Stimulated activated CD8-positive, alpha-beta memory T cell treated with anti-CD3 and anti-CD28 coated beads, Interleukin-15, amount 100 ng/mL, for 4 hours (primary cell): ENCODE measurements at places on chromosomes 1 and 21.

- no peak for DNase-seq
Observed at GRCh38 chr1:244209955-244210354, 158.9 kb downstream of the ZBTB18 start.

DNA sequence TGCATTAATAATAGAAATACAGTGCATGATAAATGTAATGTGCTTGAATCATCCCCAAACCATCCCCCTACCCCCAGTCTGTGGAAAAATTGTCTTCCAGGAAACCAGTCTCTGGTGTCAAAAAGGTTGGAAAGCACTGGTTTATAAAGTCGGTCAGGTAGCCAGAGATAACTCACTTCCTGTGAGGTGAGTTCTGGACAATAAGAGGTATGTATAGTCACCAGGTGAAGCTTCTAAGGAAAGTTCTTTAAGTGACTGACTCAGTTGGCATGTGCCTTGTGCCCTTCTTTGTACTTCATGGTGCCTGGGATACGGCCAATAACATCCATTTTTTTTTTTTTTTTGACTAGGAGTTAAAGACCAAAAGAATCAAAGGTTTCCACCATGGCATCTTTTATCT, 103.7 kb downstream of the GPATCH2 start:
- DNase-seq: no peak

- DNase-seq: no peak
Observed at GRCh38 chr1:2320006-2320405, 71.3 kb downstream of the MORN1 start.

GRCh38 chr21:28431022-28431421, 561.7 kb downstream of the LTN1 start:
- DNase-seq: no peak

DNA sequence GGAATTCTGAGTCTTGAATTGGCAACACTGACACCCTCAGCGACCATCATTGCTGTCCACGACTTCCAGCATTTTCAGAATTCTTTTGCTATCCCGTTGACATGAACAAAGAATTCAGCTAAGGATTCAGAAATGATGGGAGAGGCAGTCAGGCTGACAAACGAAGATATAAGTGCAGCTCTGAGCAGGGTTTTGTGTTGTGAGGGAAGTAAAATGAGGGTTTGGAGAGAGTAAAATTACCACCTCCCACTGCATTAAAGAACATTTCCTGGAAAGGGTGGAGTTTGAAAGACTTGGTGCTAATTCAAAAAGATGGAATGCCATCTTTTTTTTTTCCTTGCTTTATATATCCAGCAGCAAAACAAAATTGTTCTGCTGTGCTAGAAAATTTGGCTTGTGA, 4.9 kb upstream of the ELK4 start:
- DNase-seq: no peak

GRCh38 chr1:240462766-240463395, 149.1 kb downstream of the GREM2 start:
- no peak for DNase-seq

DNA sequence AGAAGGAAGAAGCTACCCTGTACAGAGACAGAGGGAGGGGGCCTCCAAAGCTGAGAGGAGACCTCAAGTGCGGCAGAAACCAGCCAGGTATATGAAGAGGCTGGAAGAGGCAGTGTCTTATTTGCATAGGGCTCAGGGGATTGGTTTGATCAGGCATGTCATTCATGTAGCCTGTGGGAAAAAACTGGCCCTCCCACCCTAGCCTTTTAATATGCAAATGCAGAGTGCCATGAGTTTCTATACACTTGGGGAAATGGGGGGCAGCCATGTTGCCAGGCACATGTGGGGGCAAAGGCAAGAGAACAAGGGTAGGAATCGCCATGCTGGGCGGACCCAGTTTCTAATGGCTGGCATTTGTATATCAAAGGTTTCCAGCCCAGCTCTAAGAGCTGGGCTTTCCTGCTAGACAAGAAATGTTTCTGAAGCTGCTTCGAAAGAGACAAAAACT, 172.7 kb downstream of the RASAL2 start:
- DNase-seq: no peak

DNA sequence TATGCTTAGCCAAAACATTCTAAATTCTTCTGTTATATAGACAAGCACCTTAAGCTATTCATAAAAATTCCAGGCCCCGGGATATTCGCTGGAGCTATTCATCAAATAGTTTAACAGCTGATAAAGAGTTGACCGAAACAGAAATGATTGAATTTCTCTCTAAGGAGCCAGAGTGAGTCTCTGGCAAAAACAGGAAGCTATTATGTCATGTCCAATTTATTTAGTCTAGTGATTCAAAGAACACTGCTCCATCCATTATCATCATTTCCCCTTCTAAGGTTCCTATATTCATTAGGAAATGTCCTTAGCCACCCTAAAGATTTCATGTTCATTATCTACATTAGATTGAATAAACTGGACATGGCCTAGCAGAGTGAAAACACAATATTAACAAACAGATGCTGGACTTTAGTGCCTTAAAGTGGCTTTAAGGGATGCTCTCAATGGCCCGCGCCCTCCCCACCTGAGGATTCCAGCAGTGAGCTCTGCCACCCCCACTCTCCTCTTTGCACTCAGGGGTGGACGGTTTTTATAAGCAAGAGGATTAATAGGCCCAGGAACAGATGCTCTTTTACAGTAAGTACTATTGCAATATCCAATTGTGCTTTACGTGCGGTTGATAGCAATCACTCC, 122.1 kb upstream of the RGS1 start:
- no peak for DNase-seq

DNA sequence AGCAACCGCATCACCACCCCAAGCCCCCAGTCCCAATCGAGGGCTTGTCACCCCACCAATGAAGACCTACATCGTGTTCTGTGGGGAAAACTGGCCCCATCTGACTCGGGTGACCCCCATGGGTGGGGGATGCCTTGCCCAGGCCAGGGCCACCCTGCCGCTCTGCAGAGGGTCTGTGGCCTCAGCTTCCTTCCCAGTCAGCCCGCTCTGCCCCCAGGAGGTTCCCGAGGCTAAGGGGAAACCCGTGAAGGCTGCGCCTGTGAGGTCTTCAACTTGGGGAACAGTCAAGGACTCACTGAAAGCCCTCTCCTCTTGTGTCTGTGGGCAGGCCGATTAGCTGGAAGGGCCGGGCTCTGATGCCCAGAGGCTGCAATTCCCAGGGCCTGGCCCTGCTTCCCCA, 2.0 kb downstream of the SRARP start:
- no peak for DNase-seq

- DNase-seq: no peak
Observed at GRCh38 chr1:63773815-63774616, at the start of gene ROR1. TSS of gene ROR1 (plus strand) at chr1:63774017.

- no peak for DNase-seq
Observed at GRCh38 chr1:238186887-238187574, 296.3 kb upstream of the ZP4 start.

GRCh38 chr1:228891272-228892034, 156.2 kb downstream of the RHOU start:
- DNase-seq: no peak

- no peak for DNase-seq
Observed at GRCh38 chr1:24047110-24047477, 64.8 kb downstream of the MYOM3 start.

- no peak for DNase-seq
Observed at GRCh38 chr1:164591858-164592257, 32.9 kb downstream of the PBX1 start.

GRCh38 chr1:172821609-172822274, 162.8 kb downstream of the FASLG start:
- DNase-seq: no peak

- no peak for DNase-seq
Observed at GRCh38 chr1:201634261-201634660, 95.3 kb downstream of the NAV1 start.

- DNase-seq: no peak
Observed at GRCh38 chr1:15965228-15965767, 10.6 kb downstream of the ZBTB17 start.

DNA sequence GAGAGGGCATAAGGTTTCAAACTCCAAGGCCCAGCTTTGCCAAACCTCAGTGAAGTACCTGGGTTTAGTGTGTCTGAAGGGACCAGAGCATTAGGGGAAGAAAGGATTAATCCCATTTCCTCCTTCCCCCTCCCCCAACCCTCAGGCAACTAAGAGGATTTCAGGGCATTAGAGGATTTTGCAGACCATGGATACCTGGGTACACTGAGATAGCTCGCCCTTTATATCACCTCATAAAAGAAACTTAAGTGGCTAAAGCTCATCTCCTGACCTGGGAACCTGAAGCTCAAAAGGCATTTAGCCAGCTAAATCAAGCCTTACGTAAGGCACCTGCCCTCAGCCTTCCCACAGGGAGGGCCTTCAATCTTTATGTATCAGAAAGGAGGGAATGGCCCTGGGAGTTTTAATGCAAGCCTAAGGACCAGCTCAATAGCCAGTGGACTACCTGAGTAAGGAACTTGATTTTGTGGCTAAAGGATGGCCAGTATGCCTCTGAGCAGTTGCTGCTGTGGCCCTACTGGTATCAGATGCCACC, 26.4 kb upstream of the SMYD3 start:
- DNase-seq: no peak

GRCh38 chr1:52767596-52768280, 41.5 kb downstream of the ZYG11B start:
- DNase-seq: no peak

DNA sequence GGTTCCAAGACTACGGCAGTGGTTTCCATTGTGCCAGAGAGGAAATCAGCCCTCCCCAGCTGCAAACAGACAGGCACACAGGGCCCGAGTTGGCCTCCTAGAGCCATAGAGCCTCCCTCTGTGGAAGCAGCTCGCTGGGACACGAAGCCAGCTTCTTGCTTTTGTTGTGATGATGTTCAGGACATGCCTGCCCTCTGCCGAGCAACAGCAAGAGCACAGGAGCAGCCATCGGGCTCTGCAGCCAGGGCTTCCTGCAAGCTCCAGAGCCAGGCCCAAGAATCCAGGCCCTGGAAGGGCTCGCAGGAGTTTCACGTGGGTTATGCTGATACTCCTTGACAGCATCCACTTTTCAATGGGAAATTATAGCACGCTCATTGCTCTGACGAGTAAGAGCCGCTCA, 18.5 kb downstream of the NPHP4 start:
- DNase-seq: no peak

GRCh38 chr1:54323921-54324250, 82.3 kb downstream of the SSBP3 start:
- DNase-seq: no peak

GRCh38 chr1:104629589-104629988, 879.9 kb downstream of the AMY1C start:
- no peak for DNase-seq

DNA sequence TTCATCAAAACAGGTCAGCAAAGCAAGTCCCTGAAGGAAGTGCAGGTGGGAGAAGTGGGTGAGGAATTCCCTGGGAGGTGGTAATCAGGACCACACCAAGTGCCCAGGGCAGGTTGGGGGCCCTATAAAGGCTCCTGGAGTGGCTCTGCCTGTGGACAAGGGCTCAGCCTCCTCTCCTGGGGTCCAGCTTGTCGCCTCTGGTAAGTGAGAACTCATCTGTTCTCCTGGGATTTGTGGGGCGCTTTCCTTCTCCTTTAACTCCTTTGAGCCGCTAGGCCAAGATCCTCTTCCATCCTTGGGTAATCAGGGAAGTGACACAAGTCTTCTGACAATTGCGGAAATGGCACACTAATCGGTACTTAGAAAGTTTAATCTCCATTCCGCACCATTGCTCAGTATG, at the start of gene SPRR4:
Gene SPRR4 (plus strand): TSS at position 154 of the 400 bp plus-strand sequence. CDS start 1,243 bp downstream, outside the sequence.
- DNase-seq: no peak

DNA sequence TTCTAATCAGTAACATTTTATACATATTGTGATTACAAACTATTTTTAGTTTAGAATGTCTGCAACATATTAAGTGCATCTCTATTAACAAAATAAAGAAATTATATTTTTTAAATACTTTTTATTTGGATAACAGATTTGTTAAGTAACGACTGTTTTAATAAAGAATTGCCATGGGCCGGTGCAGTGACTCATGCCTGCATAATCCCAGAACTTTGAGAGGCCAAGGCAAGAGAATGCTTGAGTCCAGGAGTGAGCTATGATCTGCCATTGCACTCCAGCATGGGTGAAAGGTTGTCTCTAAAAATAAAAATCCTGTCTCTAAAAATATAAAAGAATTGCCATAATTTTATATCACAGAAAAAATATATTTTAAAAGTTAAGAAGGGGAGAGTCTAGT, 4.1 kb downstream of the LRRIQ3 start:
- no peak for DNase-seq

- DNase-seq: no peak
Observed at GRCh38 chr1:50271337-50271736, 151.9 kb downstream of the DMRTA2 start.

GRCh38 chr1:197559244-197559643, 216.0 kb downstream of the DENND1B start:
- no peak for DNase-seq

DNA sequence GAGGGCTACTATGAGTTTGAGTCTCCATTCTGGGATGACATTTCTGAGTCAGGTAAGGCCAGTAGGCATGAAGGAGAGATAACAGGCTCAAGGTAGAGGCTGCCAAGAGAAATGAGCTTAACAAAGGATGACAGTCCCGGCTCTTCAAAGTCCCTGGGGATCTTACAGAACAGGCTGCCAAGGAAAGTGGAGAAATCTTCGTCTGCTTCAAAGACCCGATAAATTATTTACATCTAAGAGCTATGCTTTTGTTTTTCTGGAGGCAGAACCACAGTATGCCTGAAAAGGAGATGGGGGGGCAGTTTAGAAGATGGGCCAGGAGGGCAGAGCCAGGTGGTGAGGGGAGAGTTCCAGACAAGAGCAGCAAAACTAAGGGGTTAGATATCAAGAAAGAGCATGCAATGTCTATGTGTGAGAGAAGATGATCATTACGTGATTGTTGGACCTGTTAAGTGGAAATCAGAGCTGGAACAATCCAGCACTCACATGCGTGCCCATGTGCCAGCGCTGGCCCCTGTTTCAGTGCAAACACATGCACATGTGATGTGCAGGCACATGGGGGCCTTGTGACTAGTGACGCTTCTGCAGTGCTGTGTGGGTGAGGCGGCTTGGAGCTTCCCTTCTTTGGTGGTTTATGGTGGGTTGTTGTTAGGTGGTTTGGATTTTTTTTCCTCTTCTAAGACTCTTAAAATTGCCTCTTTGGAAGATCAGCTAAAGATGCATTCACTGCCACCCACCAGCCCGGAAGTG, 25.7 kb downstream of the CAMK1G start:
- DNase-seq: no peak

DNA sequence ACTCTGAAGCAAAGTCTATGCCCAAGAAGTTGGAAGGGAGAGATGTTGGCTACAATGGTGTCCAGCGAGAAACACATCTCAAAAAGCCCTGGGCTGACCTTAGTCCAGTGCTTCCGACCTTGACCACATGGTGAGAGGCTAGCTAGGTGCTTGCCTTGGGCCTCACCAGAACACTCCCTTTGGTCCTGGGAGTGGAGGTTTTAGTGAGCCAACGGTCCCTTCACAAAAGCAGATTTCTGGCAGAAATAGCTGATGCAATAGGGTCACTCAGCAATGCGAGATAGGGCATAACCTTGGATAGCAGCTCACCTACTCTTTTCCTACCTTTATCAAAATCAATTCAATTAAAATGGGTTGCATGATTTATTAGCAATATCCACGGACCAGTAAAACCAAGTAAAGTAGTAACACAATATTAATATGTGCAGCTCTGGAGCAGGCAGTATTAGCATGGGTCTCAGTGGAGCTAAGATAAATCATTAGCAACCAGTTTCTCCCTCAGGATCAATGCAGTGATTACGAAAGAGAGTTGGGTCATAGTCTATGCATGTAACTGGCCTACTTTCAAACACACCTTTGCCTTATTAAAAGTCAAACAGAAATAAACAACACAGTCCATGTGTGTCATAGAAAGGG, 1.9 kb downstream of the SLC30A10 start:
- no peak for DNase-seq

GRCh38 chr1:186518822-186519381, 58.0 kb upstream of the PDC start:
- no peak for DNase-seq
